ENCODE measurements at places on chromosomes 5 and 9. TPM values are rescaled to one million over a fixed set of nuclear protein-coding genes. Genes with fewer than 3 reads are reported as not detected.

NR6A1 gene
- total RNA-seq = 0.15 TPM

DNAH5 gene
- total RNA-seq = 0.67 TPM

RNF208 gene
- total RNA-seq = 1.2 TPM

PCSK1 gene
- not detected for total RNA-seq

IL31RA gene
- 3.2 TPM for total RNA-seq

IFNA6 gene
- not detected for total RNA-seq

CDKN2AIPNL gene
- 58.0 TPM for total RNA-seq

STK32A gene
- under 0.01 TPM for total RNA-seq

SDHA gene
- total RNA-seq = 98.5 TPM

SLC36A3 gene
- not detected for total RNA-seq

PCDHGA8 gene
- 0.15 TPM for total RNA-seq

DAB2 gene
- 44.7 TPM for total RNA-seq

ADAMTS2 gene
- 28.1 TPM for total RNA-seq

CAVIN4 gene
- total RNA-seq = 0.17 TPM

MVB12B gene
- total RNA-seq = 2.2 TPM

NEUROG1 gene
- not detected for total RNA-seq

FLT4 gene
- total RNA-seq = 0.45 TPM

TMEM167A gene
- 38.0 TPM for total RNA-seq

DOK3 gene
- total RNA-seq = 0.17 TPM

SLC9A3 gene
- total RNA-seq = 1.5 TPM

EGR1 gene
- total RNA-seq = 17.3 TPM

C9orf152 gene
- total RNA-seq = not detected

WDR5 gene
- 24.4 TPM for total RNA-seq

ARID3C gene
- total RNA-seq = not detected

PTGR1 gene
- total RNA-seq = 124 TPM

ITK gene
- total RNA-seq = not detected

BHMT gene
- not detected for total RNA-seq

TEX48 gene
- not detected for total RNA-seq

FOXD4 gene
- total RNA-seq = 0.34 TPM

ADAMTS16 gene
- total RNA-seq = 0.30 TPM

SLC22A4 gene
- total RNA-seq = 1.7 TPM

DPM2 gene
- 30.9 TPM for total RNA-seq

IRX1 gene
- total RNA-seq = not detected

OLFML2A gene
- total RNA-seq = 4.9 TPM

PCDHB7 gene
- 0.15 TPM for total RNA-seq

SNCB gene
- total RNA-seq = not detected

PDE8B gene
- 0.15 TPM for total RNA-seq

FOXD1 gene
- total RNA-seq = 18.3 TPM

SLC45A2 gene
- under 0.01 TPM for total RNA-seq

MYMK gene
- total RNA-seq = not detected

WDR38 gene
- total RNA-seq = not detected

DBH gene
- not detected for total RNA-seq

PCDHA10 gene
- total RNA-seq = not detected

SURF6 gene
- total RNA-seq = 5.9 TPM

ADGRD2 gene
- total RNA-seq = not detected

CRB2 gene
- under 0.01 TPM for total RNA-seq

SARDH gene
- total RNA-seq = 6.2 TPM

ARL14EPL gene
- not detected for total RNA-seq

TTF1 gene
- 10.6 TPM for total RNA-seq

UBAP2 gene
- total RNA-seq = 17.2 TPM

SPEF2 gene
- 1.0 TPM for total RNA-seq

PGM5 gene
- 0.34 TPM for total RNA-seq

CENPP gene
- 6.8 TPM for total RNA-seq

CCDC192 gene
- not detected for total RNA-seq

CCNO gene
- total RNA-seq = not detected

BARX1 gene
- total RNA-seq = not detected

Data from bronchus fibroblast of lung (primary cell).